Neuronal stem cell (in vitro differentiated cells): ENCODE measurements at places on chromosomes 4 and X.

DNA sequence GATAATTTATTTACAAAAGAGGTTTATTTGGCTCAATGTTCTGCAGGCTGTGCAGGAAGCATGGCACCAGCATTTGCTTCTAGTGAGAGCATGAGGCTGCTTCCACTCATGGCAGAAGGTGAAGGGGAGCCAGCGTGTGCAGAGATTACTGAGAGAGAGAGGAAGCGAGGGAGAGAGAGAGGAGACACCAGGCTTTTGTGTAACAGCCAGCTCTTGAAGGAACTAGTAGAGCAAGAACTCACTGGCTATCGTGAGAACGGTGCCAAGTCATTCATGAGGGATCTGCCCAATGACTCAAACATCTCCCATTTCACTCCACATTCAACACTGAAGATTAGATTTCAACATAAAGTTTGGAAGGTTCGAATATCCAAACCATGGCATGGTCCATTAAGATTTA lies 12.7 kb downstream of the GUCY1A1 start:
- no peak for DNase-seq

DNA sequence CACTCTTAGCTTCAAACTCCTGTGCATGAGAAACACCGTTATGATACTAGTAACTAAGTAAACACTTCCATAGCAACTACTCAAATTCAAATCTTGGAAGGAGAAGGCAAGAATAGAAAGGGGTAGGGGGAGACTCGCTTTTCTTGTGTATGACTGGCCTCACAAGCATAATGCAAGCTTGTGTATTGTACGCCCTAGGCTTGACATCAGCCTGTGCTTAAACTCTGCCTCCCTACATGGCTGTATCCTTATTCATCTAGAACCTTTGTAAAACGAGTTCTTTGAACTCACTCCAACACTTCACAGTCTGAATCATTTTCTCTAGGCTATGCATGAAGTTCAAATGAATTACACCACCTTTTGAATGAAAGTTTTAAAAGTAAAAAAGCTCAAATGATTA lies 1071.2 kb upstream of the ADGRL3 start:
- no peak for DNase-seq

DNA sequence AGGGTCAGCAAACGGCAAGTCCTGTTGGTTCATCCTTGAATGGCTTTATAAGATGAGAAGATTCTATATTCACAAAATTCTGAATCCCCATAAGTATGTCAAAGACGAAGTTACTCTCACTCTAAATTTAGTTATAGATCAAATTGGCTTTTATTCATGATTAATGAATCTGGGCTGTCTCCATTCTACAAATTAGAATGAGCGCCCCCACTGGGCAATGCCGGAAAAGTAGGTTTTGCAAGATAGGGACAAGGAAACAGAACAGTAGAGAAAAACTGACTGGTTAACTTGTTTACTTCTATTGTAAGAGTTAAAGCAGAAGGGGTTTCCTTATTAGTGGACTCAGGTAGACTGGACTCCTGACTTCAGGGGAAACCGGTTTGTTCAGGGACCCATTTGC lies 100.3 kb downstream of the F11 start:
- no peak for DNase-seq

- DNase-seq: no peak
These were observed 163.5 kb upstream of the EMCN start for GRCh38 chr4:100681289-100681688.

DNA sequence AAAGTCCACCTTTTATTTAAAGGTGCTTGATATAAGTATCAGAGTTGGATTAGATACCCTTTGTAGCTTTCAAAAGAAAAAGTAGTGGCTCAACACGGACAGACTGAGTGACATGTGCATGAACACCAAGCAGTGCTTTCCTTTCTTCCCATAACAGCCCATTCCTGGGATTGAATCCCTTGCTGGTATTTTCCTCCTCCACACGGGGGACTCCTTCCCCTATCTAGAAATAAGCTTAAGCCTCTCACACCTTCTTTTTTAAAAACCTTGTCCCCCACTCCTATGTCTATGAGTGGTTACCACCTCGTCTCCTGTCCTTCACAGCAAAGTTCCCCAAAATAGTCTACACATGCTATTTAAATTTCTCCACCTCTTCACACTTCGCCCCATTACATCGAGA lies 5.1 kb downstream of the AP1S2 start:
- no peak for DNase-seq

DNA sequence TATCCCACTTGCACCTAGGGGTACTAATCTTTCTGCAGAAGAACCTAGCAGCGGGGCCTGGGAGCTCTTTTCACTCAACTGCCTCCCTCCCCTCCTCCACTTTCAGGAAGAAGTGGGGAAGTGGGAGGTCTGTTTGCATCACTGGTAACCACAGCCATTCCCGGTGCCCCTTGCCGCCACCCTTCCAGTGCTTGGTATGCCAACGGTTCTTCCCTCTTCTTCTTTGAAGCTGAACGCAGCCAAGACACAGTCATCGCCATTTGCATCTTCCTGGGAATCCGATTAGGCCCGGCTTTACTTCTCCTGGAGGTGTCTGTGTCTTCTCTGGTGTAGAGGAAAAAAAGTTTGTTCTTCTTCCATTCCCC lies 47.2 kb upstream of the RBPJ start:
- DNase-seq: no peak

DNA sequence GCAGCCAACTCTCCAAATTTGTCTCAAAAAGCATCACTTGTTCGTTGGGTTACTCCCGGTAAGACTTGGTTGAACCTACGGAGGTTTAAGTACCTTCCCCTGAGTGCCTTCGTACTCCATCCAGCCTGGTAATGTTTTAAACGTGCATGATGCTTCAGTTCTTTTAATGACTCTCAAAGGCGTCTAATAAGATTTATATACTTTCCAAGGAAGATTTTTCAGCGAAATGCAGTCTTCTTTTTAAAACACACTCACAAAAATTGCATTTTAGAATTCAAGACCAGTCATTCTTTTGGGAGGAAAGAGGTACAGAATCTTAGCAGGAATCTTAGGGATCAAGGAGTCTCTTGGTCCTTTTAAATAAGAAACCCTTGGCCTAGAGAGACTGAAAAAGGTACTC lies 430 bp upstream of the TRPC3 start:
- no peak for DNase-seq
